Tibial nerve (tissue), 4 donors: ENCODE measurements at places on chromosomes 13 and 19. TPM values are rescaled to one million over a fixed set of nuclear protein-coding genes. Genes with fewer than 3 reads are reported as not detected.

GRCh38 chr13:27905650-27906049 is 14.2 kb upstream of the PDX1 start:
- H3K36me3 ChIP-seq, result no peaks in the 10 kb centered on the region
- no peaks in the 10 kb centered on the region for H3K27me3 ChIP-seq
- no peaks in the 10 kb centered on the region for H3K4me1 ChIP-seq
- no peak for DNase-seq
- no peak overlapping the region for H3K27ac ChIP-seq

- no peaks in the 10 kb centered on the region for H3K27me3 ChIP-seq
- H3K36me3 ChIP-seq, result no peaks in the 10 kb centered on the region
- H3K4me3 ChIP-seq, result no peak overlapping the region
- H3K4me1 ChIP-seq, result peaks cover 23% of the 10 kb centered on the region
- H3K27ac ChIP-seq, result no peak overlapping the region
- DNase-seq, result no peak
Measured at GRCh38 chr13:26476111-26476781, 81.2 kb upstream of the WASF3 start.

Gene ZFP14
- 5.7 TPM for total RNA-seq

GRCh38 chr19:13302526-13303270 is 152.5 kb downstream of the IER2 start:
- no peak overlapping the region for H3K27ac ChIP-seq
- no peak for DNase-seq
- no peaks in the 10 kb centered on the region for H3K4me1 ChIP-seq

DNA sequence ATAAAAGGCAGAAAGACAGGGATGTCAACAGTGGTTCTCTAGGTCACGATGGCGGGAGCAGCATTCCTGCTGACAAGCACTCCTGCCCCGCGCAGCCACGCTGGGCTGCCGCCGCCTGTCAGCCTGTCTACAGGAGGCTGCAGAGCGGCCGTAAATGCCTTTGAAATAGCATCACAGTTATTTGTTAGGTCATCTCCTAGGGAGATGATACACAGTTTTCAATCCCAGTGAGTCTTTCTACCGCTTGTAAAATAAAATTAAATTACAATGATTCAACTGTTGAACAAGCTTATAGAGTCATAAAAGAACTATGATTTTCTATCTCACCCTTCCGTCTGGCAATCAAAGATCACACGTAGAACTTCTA is 7.3 kb upstream of the SLC7A9 start:
- no peaks in the 10 kb centered on the region for H3K4me1 ChIP-seq
- no peak overlapping the region for H3K27ac ChIP-seq
- H3K36me3 ChIP-seq, result no peaks in the 10 kb centered on the region
- H3K27me3 ChIP-seq, result no peaks in the 10 kb centered on the region
- no peak for DNase-seq
- no peak overlapping the region for H3K4me3 ChIP-seq

- H3K27me3 ChIP-seq, result no peaks in the 10 kb centered on the region
- H3K4me3 ChIP-seq, result no peak overlapping the region
- DNase-seq, result no peak
- no peaks in the 10 kb centered on the region for H3K36me3 ChIP-seq
- no peak overlapping the region for H3K27ac ChIP-seq
Measured at GRCh38 chr13:27595055-27595811, 25.1 kb downstream of the LNX2 start.

GRCh38 chr13:71240911-71241310 is 626.1 kb downstream of the DACH1 start:
- no peak for DNase-seq
- no peak overlapping the region for H3K4me3 ChIP-seq
- H3K36me3 ChIP-seq, result no peaks in the 10 kb centered on the region
- H3K27ac ChIP-seq, result no peak overlapping the region
- no peaks in the 10 kb centered on the region for H3K4me1 ChIP-seq

GRCh38 chr19:43700395-43701000 is 15.4 kb upstream of the IRGC start:
- H3K4me1 ChIP-seq, result no peaks in the 10 kb centered on the region
- no peaks in the 10 kb centered on the region for H3K36me3 ChIP-seq
- peak; percentile 40 for DNase-seq
- H3K27me3 ChIP-seq, result no peaks in the 10 kb centered on the region

DNA sequence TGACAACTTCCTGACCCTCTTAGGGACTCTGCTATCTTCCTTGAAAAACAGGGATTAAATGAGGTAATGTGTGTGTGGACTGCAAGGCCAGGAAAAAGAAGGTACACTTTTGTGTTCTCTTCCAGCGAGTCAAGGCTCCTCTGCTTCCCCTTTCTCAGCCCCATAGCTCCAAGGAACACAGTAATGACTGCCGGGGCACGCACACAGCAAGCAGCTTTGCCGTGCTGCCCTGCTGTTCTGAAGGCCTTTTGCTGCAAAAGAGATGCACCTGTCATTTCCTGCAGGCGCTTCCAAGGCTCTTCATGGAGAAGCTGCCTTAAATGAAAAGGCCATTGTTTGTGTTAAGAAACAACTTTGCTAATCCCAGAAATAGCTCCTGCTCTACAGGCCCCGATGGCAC is 84.6 kb downstream of the CYSLTR2 start:
- H3K4me3 ChIP-seq, result no peak overlapping the region
- no peaks in the 10 kb centered on the region for H3K27me3 ChIP-seq
- H3K27ac ChIP-seq, result no peak overlapping the region
- H3K4me1 ChIP-seq, result no peaks in the 10 kb centered on the region
- no peaks in the 10 kb centered on the region for H3K36me3 ChIP-seq

DNA sequence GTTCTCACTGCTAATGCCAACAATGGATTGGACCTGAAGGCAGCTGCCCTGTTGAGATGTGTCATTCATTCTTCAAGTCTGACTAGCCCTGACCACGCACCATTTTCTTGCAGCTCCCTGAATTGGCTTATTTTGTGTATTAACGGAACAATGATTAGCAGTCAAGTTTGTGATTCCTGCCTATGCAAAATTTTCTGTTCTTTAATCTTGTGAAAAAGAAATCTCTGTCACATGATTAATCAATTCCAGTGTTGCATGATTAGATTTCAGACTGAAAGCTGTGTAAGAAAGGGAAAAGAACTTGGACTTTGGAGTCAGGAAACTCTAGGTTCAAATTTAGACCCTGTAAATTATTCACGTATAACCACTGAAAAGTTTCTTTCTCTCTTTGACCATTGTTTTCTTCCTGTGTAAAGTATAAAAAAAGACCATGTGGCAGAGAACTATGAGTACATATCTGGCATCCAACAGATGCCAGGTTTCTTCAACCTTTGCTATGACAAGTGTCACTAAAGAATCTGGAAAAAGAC is 64.5 kb upstream of the SLC10A2 start:
- no peaks in the 10 kb centered on the region for H3K4me1 ChIP-seq
- no peak for DNase-seq
- H3K36me3 ChIP-seq, result no peaks in the 10 kb centered on the region
- H3K27me3 ChIP-seq, result no peaks in the 10 kb centered on the region

Gene TMEM86B
- 1.5 TPM for total RNA-seq
